Fibroblast of villous mesenchyme (primary cell): ENCODE measurements at places on chromosomes 2 and 18.
A peak's percentile ranks its signal among the peaks of the same experiment; 100 is the strongest.

DNA sequence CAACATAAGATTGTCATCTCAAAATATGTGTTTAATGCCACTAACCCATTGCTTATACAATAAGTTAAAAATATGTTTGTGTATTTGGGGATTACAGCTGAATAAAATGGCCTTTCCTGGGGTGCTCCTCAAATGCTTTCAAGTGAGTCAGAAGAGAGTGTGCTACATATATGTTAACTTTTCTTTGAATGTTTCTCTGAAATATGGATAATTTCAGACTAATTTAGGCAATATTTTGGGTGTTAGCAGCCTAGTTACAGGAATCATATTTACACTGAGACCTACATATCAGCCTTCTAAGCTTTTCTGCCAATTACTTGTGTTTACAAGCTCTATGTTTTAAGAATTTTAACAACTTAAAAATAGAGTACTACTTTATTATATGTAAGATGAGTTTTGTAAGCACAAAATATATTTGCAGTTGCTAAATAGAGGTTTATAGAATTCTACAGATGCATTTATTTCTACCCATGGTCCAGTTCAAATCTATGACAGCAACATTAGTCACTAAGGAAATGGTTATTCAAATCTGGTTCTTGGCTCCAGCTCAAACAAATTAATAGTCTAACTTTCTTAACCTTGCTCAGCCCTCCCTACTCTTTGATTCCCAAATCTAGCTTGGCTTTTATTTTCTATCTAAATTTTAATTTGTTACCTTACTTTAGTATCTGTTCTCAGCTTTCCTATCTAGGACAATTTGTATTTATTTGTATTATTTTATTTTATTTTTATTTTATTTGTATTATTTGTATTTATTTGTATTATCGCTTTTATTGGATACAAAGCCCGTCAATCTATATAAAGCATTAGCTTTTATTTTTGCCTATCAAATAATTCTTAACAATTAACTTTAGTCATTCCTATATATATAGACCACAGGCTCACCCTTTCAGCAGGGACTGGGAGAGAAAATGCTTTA is 48.9 kb downstream of the FSIP2 start:
- peak; percentile 14 for DNase-seq

GRCh38 chr2:176455816-176456291 is 186.6 kb downstream of the MTX2 start:
- peak; percentile 76 for DNase-seq

- DNase-seq = no peak
Measured at GRCh38 chr2:16722677-16723076, 57.0 kb upstream of the CYRIA start.

DNA sequence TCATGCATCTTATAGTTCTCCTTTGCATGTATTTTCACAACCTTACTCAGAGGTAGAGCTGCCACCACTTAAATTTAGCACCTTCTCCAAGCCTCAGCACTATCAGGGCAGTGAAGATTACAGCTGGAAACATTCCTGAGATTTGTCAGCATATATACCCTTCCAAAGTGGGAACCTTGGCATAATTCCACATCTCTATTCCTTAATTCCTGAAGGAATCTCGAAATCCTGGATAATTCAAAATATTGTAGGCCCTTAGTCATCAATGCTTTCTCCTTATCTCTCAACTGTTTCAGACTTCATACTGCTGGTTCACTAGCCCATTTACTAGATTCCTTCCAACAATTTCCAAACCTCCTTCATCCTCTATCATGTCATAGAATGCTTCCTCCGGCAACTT is 87.4 kb downstream of the ITSN2 start:
- no peak for DNase-seq

- no peak for DNase-seq
Measured at GRCh38 chr2:19070886-19071285, 287.5 kb downstream of the OSR1 start.

DNA sequence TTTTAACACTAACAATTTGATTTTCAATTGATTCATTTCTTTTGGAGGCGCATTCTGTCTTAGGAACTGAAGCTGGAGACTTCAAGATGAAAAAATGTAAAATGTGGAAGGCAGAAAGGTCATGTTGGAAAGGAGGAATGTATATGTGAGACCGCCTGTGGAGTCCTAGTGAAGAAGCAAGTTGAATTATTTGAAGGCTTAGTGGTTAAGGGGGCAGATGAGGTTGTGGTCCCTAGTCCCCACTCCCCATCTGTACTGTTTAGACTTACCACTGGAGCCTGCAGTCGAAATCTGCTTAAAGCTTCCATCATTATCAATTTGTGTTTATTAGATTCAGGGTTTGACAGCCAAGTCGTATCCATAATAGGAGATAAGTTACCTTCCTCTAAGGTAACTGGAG is 15.4 kb upstream of the MIB1 start:
- no peak for DNase-seq

DNA sequence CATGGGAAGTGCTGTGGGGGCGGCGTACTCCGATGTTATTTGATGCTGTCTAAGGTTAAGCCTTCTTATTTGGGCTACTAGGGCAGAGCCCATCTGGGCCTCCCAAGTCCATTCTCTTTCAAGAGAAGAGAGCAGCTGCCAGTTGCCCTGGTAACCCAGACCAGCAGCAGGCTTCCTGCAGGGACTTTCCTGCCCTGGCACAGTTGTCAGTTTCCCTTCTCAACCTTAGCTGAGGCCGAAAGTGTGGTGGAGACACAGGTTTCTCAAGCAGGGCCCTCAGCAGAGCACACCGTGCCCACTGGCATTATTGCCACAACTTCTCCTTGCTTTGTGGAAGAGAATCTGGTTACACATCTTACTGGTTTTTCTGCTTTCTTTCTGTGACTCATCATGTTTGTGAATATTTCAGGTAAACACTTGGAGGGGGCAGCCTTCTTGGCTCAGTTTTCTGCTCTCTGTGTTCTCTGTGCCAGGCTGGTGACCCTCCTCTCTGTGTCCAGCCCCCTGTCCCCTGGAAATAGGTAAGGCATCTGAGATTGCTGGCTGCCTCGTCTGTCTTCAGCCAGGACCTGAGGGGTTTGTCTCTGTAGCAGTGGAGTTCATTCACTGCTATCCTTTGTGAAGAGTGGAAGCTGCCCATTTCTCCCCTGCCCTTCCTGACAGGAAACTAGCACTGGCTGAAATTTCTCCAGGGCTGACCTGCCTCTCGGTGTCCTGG is 111.0 kb downstream of the B3GNT2 start:
- DNase-seq = peak; percentile 32

DNA sequence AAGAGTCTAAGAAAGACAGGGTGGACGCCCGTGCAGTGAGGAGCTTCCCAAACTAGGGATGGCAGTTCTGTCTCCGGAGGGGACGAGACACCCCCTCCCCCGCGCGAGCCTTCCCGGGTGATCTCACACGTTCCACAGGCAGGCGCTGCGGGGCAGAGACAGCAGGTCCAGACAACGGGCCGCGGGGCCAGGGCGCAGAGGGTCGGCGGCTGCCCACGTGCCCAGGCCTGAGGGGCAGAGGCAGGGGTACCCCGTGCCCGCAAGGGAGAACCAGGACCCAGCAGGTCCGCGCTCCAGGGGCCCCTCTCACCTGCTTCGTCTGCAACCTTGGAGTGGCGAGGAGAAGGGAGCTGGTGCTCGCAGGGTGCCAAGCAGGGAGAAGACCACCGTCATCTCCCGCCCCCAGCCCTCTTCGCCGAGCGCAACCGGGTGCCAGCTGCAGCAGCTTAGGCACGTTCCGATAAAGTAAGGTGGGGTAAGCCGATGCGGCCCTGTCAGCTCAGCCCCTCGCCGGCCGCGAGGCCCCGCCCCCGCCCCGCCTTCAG is at the start of gene GPR155:
GPR155 (minus strand) TSS at position 467 of the 545 bp plus-strand sequence. CDS start 5,073 bp downstream, outside the sequence.
- peak; percentile 26 for DNase-seq

- DNase-seq = peak; percentile 69
Measured at GRCh38 chr2:228986961-228987360, 284.1 kb downstream of the PID1 start.

DNA sequence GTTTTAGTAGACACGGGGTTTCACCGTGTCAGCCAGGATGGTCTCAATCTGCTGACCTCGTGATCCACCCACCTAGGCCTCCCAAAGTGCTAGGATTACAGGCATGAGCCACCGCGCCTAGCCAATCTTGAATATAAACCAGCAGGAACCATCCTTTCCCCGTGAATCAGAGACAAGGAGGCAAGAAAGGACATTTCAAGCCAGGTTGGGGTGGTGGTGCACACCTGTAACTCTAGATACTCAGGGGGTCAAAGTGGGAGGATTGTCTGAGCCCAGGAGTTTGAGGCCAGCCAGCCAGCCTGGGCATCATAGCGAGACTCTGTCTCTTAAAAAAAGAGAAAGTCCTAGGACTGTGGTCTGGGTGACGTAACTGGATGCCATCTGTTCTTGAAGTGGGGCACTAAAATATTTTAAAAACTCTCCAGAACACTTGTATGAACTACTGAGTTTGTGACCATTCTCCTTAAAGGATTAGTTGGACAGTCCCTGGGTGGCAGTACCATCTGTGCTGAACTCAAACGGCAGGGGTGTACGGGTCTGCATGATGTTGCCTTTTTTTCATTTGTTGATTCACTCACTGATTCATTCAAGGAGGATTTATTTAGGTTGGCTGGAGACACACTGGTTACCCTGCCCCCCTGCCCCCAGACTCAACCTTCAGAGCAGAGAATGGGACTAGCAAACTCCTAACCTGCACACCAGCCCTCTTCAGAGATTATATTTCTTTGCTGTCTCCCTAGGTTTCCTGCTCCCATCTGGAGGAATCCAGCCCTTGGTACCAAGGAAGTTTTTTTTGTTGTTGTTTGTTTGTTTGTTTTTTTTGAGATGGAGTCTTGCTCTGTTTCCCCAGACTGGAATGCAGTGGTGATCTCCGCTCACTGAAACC is 2.9 kb upstream of the TLX2 start:
- no peak for DNase-seq

DNA sequence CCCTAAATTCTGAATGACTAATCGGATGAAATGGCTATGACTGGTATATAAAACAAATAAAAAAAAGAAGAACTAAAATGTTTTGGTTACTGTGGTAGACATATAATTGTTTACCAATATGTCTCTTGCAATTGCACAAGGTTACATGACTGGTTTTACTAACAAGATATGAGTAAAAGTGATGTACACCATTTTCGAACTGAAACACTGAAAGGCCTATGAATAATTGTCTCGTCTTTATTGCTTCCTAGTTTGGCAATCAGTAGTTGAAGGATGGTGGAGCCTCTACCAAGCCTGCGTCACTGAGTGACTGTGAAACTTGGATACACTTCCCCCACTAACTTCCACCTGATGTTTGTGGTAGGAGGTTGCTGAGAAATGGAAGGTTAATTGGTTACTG is 16.5 kb downstream of the CDH19 start:
- no peak for DNase-seq

GRCh38 chr2:207238831-207239701 is 73.3 kb upstream of the KLF7 start:
- DNase-seq = peak; percentile 98

DNA sequence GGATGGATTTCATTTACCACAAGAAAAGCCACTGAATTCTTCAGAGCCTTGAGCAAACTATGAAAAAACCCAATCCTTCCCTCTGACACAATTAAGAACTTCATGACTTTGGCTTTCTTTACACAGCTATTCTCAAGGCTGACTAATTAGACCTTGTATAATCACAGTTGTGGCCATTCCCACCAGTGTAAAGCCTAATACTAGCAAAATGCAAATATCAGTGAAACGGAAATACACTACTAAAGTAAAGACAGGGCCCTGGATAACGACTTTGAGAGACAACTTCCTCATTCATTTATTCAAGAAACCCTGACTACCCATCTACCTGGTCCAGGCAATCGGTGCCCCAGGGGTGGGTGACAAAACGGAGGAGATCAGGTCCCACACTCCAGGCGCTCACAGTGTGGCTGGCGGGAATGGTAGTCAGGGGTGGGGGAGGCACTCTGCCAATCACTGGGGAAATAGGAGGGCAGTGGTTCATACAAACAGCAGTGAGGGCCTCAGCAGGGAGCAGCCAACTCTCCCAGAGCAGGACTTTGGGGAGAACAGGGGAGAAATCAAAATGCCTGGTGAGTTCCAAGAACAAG is 28.1 kb downstream of the TMEM163 start:
- no peak for DNase-seq
